Stimulated activated naive CD8-positive, alpha-beta T cell treated with anti-CD3 and anti-CD28 coated beads, Interleukin-15, Interleukin-2, amounts not matched to agents 100 U/mL and 50 U/mL, for 24 hours (primary cell): ENCODE measurements at places on chromosomes 1 and 21.

GRCh38 chr1:180611016-180611930 is 20.5 kb upstream of the XPR1 start:
- no peak for DNase-seq

DNA sequence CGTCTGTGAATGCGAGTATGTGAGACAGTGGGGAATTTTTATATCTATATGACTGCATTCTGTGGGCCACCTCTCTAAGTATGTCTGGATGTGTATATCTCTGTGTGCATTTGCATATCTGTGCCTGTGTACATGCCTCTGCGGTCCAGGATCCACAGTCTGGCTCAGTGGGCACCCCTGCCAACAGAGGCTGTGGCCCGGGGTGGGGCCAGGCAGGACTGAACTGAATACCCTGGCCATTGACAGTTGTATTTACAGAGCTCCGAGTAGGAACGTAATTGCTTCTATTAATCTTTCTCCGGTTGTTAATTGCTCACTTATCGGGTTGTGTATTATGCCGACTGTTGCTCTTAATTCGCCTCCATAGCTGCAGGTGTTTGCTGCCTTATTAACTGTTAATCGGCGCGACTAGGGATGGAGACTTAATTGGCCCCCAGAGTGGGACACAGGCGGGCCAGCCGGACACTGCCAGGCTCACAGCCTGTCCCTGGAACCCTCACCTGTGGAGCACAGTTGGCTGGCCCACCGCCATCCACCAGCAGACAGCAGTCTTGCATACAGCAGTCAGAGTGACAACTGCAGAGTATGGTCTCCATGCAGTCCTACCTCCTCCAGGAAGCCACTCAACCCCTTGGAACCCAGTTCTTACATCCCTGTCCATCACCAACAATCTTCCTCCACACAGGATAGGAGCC is 22.4 kb upstream of the ADGRB2 start:
- no peak for DNase-seq

- peak; percentile 78 for DNase-seq
Measured at GRCh38 chr1:156926175-156926574, 5.7 kb downstream of the LRRC71 start.

DNA sequence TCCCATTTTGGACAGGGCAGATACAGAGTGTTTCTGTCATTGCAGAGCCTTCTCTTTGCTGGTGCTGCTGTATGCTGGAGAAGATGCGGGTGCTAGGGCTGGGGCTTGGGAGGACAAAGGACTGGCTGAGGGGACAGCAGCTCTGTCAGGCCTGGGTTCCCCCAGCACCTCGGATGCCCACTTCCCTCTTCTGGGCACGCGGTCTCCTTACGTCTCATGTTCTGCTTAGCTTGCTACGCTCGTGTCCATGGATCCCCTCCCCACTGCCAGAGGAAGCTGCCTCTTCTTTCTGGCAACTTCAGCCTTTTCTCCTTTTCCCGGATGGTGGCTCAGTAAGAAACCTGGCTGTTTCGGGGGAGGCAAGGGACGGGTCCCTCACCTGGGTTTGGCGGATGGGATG is 75.7 kb downstream of the ARHGEF10L start:
- no peak for DNase-seq
